ENCODE measurements at places on chromosomes 12 and 14. TPM values are rescaled to one million over a fixed set of nuclear protein-coding genes. Genes with fewer than 3 reads are reported as not detected.

Gene DIO2
- 2.9 TPM for total RNA-seq

Gene TAS2R20
- total RNA-seq = 0.10 TPM

Gene ANO6
- 62.6 TPM for total RNA-seq

Gene SNAPC1
- 12.0 TPM for total RNA-seq

Gene OR6S1
- not detected for total RNA-seq

Gene IFI27
- total RNA-seq = 1.5 TPM

Gene KLHL33
- total RNA-seq = not detected

Gene MUCL1
- not detected for total RNA-seq

Gene PTHLH
- 15.4 TPM for total RNA-seq

Gene PTPRR
- total RNA-seq = 0.20 TPM

Gene RD3L
- total RNA-seq = not detected

Gene XRCC3
- 28.1 TPM for total RNA-seq

Gene GDF11
- total RNA-seq = 3.8 TPM

Gene KLRC3
- total RNA-seq = 0.53 TPM

Gene CCDC197
- total RNA-seq = not detected

Gene SOX5
- total RNA-seq = not detected

Gene FAM90A1
- 0.12 TPM for total RNA-seq

Gene CDCA3
- total RNA-seq = 81.3 TPM

Gene SIX6
- total RNA-seq = not detected

Gene NXPH4
- total RNA-seq = 5.2 TPM

Gene COX8C
- not detected for total RNA-seq

Gene KRT6A
- 8.1 TPM for total RNA-seq

Gene PRB2
- total RNA-seq = not detected

Gene BEGAIN
- 9.6 TPM for total RNA-seq

Gene FCF1
- 44.7 TPM for total RNA-seq

Gene RERG
- total RNA-seq = 0.30 TPM

Gene MYH6
- total RNA-seq = 0.08 TPM

Gene NGB
- not detected for total RNA-seq

Gene FAM186B
- total RNA-seq = 0.19 TPM

All from A549 treated with Mapracorat at 1 μM for 4 hours (cell line).